ENCODE measurements at places on chromosomes 3 and 15.

- DNase-seq = no peak
These were observed 1.3 kb downstream of the TRANK1 start for GRCh38 chr3:36943601-36944000.

DNA sequence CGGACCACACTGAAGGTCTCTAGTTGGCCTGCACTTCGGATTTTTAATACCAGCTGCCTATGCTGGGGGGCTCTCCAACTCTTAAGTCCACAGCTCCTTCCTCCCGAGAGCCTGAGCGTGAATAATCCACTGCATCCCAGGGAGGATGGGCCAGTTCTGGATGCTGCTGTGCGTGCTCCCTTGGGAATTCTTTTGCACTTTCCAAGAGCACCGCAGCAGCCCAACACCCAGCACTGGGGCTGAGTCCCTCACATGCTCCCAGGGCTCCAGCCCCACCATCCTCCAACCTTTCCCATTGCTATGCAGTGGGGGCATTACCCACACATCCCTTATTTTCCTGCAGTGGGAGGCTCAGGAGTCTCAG lies 136.4 kb upstream of the IQSEC1 start:
- no peak for DNase-seq

DNA sequence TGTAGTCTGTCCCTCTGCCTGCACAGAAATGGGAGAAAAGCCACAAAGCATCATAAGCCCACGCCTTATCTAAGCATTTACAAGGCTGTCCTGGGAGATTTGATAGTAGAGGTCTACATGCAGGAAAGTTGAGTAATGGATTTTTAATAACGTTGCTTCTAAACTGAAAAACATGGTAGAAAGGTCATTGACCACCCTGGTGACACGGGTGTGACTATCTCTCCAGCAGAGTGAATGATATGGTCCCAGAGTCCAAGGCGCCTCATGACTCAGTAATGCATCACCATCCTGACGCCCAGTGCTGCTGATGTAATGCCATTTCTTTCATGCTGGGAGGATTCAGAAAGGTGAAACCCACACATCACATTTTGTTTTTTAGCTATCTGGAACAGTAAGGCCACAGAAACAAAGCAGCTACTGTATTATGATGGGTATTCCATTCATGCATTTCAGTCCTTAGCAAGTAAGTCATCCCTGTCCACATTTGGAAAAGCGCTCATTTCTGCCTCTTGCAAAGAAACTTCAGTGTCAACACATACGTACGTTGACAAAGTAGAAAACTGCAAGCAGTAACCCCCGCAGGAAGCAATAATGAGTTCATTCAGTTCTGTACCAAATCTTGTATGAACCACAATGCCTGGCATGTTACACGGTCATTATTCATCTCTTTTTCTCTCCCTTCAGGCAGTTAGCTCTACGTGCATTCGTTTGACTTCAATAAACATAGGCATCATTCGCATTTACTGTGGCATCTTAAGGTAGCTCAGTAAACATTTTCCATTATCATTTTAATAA lies 483.5 kb downstream of the GABRG3 start:
- no peak for DNase-seq

DNA sequence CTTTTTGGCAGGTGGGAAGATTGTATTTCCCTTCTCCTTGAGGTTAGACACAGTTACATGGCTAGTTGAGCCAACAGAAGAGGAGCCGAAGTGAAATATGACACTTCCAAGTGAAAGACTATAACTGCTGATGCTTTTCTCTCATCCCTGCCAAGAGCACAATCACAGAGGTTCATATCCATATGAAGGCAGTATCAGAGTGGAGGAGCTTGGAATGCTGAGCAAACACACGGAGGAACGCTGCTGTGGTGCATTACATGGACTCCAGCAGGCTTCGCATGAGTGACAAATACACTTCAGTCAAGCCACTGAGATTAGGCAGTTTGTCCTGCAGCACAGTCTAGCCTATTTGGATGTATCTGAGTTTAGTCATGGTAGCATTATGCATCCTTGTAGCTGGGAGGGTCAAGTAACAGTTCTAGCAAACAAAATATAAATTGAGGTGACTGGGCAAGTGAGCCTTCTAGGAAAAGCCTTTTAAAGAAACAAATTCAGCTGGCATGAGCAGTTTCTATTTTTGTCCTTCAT lies 5.4 kb downstream of the IQCF6 start:
- DNase-seq = no peak

DNA sequence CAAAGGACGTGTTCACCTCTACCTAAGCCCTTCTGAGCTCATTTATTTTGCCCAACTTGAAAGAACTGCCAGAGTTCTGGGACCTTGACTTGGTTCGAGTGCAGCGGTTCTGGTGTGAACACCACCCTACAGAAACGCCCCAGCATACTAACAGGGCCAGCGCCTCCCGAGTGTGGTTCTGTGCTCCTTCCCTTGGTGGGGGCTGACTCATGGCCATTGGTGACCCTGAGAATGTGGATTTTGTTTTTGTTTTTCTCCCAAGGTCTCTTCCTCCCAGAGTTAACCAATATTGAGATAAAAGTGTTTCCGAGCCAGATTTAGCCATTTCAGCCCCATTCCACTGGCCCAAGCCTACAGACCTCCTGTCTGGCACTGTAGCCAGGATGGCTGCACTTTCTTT lies 27.9 kb downstream of the SEMA7A start:
- DNase-seq = peak; percentile 69

DNA sequence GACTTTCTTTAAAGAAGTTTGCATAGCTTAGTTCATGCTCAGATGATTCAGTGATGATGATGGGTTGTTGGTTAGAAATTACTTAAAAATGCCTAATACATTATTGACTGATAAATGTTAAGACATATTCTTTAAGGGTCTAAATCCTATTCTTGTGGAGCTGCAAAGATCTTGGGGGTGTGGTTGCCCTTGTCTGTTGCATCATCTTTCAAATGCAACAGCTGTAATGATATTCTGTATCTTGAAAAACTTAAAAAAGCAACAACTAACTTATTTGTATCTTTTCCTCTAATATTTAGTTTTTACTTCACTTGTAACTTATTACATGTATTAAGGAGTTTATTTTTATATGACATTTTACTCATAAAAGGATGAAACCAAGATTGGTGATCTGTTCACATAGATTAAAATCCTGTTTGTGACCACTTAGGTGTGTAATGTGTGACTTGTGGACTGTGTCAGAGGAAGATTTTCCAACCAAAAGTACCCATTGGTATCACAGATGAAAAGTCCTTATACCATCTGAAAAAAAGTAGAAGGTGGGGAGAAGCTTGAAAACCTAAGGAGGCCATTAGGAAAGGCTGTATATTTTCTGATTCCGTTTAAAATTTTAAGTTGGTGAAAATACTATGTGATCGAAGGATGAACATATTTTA lies 142.8 kb downstream of the IGF1R start:
- no peak for DNase-seq

- DNase-seq = no peak
These were observed 589.7 kb upstream of the KCNMB2 start for GRCh38 chr3:177946497-177946896.

DNA sequence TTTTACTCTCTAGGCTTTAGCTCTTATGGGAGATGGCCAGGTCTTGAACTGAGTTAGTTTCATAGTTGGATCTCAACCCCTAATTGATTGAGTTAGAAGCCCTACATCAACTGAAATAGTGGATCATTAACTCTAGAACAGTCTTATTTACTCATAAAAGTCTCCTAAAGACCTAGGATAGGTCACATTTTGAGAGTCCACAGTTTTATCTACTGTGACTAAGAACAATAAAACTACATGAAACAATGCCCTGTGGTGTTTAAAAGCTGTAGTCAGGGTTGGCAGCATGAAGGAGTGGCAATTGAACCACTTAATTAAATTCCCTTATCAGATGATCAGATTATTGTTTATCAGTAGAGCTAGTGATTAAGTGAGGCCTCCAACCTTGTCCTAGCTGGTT lies 22.2 kb upstream of the IDH2 start:
- DNase-seq = no peak

- no peak for DNase-seq
These were observed 321.1 kb downstream of the ZIC1 start for GRCh38 chr3:147730284-147730683.

GRCh38 chr3:195160257-195160898 lies 110.6 kb downstream of the XXYLT1 start:
- DNase-seq = peak; percentile 82

DNA sequence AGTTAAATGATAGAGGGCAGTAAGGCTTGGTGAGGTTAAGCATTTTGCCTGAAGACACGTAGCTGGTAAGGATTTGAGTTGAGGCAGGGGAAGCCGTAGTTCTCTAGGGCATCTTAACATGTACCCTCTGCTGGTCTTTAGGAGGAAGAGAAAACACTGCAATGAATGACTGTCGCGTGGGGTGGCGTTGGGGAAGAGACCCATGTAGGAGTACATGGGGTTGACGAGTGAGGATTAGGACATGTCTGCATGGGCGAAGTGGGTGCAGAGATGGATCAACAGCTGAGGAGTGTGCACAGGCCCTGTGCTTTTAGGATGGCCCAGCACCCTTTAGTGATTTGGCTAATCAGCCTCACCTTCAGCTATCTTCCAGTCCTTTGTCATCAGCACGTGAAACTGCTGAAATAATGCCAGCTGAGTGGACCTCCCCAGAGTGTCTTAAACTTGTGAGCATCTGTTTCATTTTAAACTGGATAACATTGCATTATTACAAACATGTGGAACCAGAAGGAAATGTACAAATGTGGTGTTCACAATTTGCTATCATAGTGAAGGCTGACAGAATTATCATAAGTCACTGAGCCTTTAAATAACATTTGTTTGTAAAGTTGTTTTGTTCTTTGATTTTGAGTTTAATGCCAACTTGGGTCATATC lies 15.3 kb downstream of the P2RY14 start:
- no peak for DNase-seq

DNA sequence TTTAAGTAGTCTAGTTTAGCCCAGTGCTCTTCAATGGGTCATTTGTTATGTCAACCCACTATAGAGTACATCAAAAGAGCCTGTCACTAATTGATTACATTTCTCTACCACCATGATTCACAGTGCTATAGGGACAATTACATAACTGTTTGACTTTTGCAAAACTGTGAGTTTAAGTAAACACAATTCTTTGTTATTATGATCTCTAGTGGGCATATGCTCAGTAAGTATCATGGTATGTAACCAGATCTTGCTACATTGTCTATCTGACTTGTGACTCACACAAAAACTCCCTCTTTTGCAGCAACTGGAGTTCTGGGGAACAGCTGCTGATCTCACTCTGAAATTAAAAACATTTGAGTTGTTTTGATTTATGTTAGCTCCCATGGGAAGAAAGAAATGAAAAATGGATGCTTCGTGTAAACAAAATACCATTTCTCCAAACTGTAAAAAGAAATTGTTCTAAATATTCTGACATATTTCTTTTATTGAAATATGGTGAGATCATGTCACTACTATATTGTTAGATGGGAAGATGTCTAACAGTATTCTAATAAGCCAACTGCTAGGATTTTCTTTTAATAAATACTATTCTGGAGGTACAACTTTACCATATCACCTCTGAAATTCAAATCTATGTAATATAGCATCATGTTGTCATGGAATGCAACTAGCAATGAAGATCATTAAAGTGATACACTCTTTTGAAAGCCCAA lies 470.4 kb downstream of the ROBO1 start:
- DNase-seq = peak; percentile 78

- no peak for DNase-seq
These were observed 88.4 kb downstream of the APBA2 start for GRCh38 chr15:28974142-28974541.
